Smooth muscle cell of bladder (primary cell): ENCODE measurements at places on chromosomes 13 and 19. TPM values are rescaled to one million over a fixed set of nuclear protein-coding genes. Genes with fewer than 3 reads are reported as not detected.

CEACAM1 gene
- not detected in 2 replicates for total RNA-seq

LGALS7B gene
- total RNA-seq, result 0.28 and 1.0 TPM in 2 replicates

PTGER1 gene
- total RNA-seq, result 4.8 and 25.6 TPM in 2 replicates

SLC10A2 gene
- not detected in 2 replicates for total RNA-seq
